ENCODE measurements at places on chromosomes 2 and 18. TPM values are rescaled to one million over a fixed set of nuclear protein-coding genes. Genes with fewer than 3 reads are reported as not detected.

CKAP2L gene
- 2.3 TPM for total RNA-seq

IL18R1 gene
- total RNA-seq, result 0.96 TPM

STARD6 gene
- total RNA-seq, result 0.28 TPM

THSD7B gene
- total RNA-seq, result 4.2 TPM

MPP4 gene
- total RNA-seq, result 9.8 TPM

LYPD1 gene
- total RNA-seq, result 32.1 TPM

NEB gene
- under 0.01 TPM for total RNA-seq

TUBA3E gene
- not detected for total RNA-seq

IMP4 gene
- total RNA-seq, result 163 TPM

SCN7A gene
- total RNA-seq, result under 0.01 TPM

C2orf80 gene
- total RNA-seq, result not detected

ICA1L gene
- 2.8 TPM for total RNA-seq

CCDC74B gene
- 2.3 TPM for total RNA-seq

TXNDC2 gene
- total RNA-seq, result not detected

SERPINB13 gene
- not detected for total RNA-seq

SERPINB4 gene
- not detected for total RNA-seq

MYCN gene
- total RNA-seq, result not detected

MYOM1 gene
- 0.38 TPM for total RNA-seq

DUSP28 gene
- total RNA-seq, result 2.3 TPM

COQ10B gene
- total RNA-seq, result 68.2 TPM

LONRF2 gene
- total RNA-seq, result under 0.01 TPM

MIB1 gene
- total RNA-seq, result 83.2 TPM

NCKAP5 gene
- 9.9 TPM for total RNA-seq

LYG1 gene
- total RNA-seq, result 0.85 TPM

SIX2 gene
- 2.7 TPM for total RNA-seq

GREB1 gene
- 0.96 TPM for total RNA-seq

CNRIP1 gene
- total RNA-seq, result 16.9 TPM

CFAP221 gene
- under 0.01 TPM for total RNA-seq

LDLRAD4 gene
- total RNA-seq, result under 0.01 TPM

TLX2 gene
- under 0.01 TPM for total RNA-seq

SLC14A1 gene
- total RNA-seq, result 32.1 TPM

SCG2 gene
- 1.5 TPM for total RNA-seq

POTEJ gene
- not detected for total RNA-seq

ABCG8 gene
- total RNA-seq, result not detected

DCDC2C gene
- total RNA-seq, result not detected

CABYR gene
- total RNA-seq, result 5.9 TPM

LIMS3 gene
- total RNA-seq, result 1.1 TPM

TUBA4A gene
- total RNA-seq, result 38.0 TPM

KRTCAP3 gene
- not detected for total RNA-seq

COL4A4 gene
- 24.0 TPM for total RNA-seq

HOXD11 gene
- total RNA-seq, result 0.28 TPM

LYPD6 gene
- under 0.01 TPM for total RNA-seq

RTP5 gene
- total RNA-seq, result not detected

ARHGAP28 gene
- 0.77 TPM for total RNA-seq

DLGAP1 gene
- 1.7 TPM for total RNA-seq

LYG2 gene
- total RNA-seq, result not detected

PSTPIP2 gene
- 10.0 TPM for total RNA-seq

AP1S3 gene
- 28.0 TPM for total RNA-seq

All from regular cardiac myocyte (primary cell).